ENCODE measurements at places on chromosomes 2 and 18. TPM values are rescaled to one million over a fixed set of nuclear protein-coding genes. Genes with fewer than 3 reads are reported as not detected.

DNA sequence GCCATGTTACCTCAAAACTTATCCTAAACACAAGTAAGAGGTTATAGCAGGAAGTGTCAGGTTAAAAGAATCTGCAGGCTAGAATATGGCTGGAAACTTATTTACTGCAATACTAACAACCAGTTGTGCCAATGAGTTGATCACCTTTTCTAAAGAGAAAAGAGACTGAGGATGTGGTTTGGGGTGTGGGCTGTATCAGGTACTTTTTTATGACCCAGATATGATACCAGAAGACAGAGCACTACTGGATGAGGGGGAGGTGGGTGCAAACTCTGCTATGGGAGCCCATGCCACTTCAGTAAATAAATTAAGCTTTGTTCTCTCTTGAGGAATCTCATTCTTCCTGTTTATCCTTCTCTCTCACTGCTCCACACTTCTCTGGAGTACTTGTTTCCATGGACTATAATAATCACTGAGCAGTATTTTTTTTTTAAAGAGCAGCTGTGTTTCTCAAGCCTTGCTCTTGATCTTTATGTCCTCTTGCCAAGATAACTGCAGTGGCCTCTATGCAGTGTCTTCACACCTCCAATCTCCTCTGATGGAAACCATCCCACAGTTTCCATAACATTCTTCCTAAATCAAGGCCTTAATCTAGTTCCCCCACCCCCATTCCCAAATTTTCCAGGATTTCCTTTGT is 51.2 kb upstream of the NOSTRIN start:
- DNase-seq = no peak

EVX2 gene
- total RNA-seq = not detected

FSHR gene
- total RNA-seq = not detected

CCBE1 gene
- total RNA-seq = 2.3 TPM

TCF7L1 gene
- total RNA-seq = 3.6 TPM

DNA sequence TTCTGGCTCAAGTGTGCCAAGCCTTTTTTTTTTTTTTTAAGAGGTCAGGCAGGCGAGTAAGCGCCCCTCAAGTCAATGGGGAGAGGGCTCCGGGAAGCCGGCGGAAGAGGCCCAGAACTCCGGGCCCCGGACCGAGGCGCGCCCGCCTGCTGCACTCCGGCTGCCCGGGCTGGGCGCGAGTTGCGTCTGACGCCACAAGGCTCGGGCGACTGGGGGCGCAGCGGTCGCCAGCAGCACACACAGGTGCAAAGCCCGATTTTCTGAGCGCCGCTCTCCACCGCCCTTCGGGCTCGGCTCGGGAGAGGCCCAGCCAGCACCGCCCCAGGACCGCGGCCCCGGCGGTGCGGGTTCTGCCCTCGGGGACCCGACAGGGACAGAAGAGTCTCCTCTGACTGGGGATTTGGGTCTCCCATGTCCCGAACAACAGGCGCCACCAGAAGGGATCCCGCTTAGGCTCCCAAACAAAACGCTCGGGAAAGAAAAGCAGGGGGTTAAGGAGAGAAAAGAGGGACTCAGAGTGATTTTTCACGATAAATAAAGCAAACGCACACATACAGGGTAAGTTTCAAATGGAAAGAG is 787 bp downstream of the ERBB4 start:
- no peak for DNase-seq

- DNase-seq = no peak
These were observed 33.7 kb upstream of the COL5A2 start for GRCh38 chr2:189213250-189213649.

DNA sequence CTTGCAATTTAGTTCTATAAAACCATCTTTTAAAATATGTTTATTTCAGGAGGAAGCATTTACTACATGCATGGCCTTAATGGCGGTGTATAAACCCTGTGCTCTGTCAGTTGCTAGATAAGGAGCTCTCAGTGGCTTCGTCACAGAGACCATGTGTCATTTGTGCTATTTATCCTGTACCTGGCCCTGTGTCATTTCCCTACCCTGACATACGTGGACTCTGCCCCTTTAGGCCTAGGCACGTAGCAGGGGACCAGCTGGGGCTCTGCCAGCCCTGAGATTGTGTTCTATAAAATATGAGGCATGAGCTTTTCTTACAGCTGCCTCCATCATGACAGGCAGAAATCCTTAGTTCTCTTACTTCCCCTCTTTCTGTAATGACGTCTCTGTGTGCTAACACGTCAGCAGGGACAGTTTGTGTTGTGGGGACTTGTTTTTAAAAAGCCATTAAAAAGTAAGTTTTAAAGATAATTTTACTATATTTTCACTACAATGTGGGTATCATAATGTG is 88.0 kb downstream of the ITGB1BP1 start:
- no peak for DNase-seq

- no peak for DNase-seq
These were observed 133.6 kb downstream of the KCNE4 start for GRCh38 chr2:223185638-223186037.

GRCh38 chr2:164620457-164620856 is 825 bp downstream of the GRB14 start:
- no peak for DNase-seq

- no peak for DNase-seq
These were observed 47.7 kb upstream of the EHBP1 start for GRCh38 chr2:62657783-62658182.

DNA sequence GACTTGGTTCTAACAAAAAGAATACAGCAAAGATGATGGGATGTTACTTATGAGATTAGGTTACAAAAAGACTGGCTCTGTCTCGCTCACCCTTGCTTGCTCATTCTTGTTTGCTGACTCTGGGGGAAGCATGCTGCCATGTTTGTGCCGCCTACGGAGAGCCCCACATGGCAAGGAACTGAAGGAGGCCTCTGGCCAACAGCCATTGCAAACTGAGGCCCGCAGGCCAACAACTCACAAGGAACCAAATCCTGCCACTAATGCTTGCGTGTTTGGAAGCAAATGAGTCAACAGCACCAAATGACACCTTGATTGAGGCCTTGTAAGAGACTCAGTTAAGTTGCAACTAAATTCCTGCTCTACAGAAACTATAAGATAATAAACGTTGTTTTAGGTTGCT is 297.6 kb upstream of the STON1 start:
- DNase-seq = no peak

- DNase-seq = peak; percentile 4
These were observed 95.6 kb downstream of the TWIST2 start for GRCh38 chr2:238943338-238944067.

- no peak for DNase-seq
These were observed 161.5 kb downstream of the NAPG start for GRCh38 chr18:10687161-10687925.

DNA sequence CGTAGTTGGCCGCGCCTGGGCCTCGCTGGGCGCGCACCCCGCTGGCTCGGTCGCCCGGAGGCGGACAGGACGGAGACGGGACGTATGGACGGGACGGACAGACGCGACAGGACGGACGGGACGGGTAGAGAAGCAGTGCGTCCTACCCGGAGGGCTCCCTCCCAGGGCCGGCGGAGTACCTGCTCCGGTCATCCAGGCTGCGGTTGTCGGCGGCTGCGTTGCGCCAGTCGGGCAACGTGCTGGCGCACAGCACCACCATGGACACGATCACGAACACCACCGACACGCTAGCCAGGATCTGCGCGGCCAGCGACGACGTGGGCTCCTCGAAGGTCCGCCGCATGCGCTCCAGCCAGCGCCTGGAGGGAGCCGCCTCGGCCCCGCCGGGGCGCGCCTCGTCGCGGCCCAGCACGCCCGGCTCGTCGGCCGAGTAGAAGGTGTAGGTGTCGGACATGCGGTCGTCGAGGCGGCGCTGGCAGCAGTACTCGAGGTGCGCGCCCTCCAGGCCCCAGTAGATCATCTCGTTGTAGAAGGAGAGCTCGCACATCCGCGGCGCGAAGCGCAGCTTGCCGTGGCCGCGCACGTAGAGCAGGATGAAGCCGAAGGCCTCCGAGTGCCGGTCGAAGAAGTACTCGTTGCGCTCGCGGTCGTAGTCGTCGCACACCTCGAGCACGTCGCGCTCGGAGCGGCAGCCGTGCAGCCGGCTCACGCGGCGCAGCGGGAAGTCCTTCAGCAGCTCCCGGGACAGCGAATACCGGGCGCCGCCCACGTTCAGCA is 903 bp downstream of the KCNG3 start:
- DNase-seq = no peak

GRCh38 chr2:133365117-133365516 is 203.1 kb downstream of the NCKAP5 start:
- DNase-seq = no peak

AQP12A gene
- not detected for total RNA-seq

- no peak for DNase-seq
These were observed 27.0 kb downstream of the DNMT3A start for GRCh38 chr2:25314514-25315315.

DNA sequence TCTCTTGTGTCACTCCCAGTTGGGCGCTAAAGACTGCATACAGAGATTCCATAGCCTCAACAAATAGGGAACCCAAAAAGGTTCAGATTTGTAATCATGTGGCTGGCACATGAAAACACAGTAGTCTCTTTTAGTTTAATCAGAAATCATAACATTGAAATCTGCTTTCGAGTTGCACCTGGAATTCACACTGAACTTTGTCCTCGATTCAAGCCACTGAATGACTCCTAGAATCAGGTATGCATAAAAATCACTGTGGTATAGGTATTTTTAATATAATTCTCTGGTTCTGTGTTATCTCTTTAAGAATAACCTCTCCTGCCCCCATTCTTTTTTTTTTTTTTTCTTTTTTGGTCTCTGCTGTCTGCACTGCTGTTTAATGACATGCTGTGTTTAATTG is 150.2 kb downstream of the KCNH7 start:
- DNase-seq = no peak

DNA sequence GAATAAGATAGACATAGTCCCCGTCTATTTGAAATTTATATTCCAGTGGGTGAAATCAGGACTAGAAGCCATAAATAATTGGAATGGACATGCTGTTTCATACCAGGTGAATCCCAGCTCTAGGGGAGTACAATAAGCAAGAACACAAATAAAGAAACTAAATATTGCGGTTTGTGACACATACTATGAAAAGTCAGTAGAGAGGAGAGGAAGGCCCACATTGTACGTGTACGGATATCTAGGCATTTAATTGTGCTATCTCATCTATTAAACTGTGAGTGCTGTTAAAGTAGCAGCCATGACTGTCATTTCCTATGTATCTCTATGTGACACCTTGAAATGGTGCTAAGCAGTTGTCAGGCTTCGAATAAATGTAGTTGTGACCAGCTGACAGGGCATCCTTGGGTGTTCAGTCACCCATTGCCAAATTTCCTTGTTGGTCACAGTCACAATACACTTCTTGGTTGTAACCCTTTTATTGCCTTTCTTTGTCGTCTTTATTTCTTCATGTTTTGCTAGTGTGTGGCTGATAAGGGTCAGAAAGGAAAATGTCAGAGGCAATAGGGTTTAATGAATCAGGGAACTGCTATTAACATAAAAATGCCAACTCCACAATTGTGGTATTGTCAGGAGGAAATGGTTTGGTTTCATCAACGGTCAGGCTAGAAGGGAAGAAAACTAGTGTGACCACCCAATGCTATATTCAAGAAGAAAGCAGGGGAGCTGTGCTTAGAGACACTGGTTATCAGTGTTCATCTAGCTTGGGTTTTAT is 31.5 kb downstream of the CPO start:
- DNase-seq = no peak

DNA sequence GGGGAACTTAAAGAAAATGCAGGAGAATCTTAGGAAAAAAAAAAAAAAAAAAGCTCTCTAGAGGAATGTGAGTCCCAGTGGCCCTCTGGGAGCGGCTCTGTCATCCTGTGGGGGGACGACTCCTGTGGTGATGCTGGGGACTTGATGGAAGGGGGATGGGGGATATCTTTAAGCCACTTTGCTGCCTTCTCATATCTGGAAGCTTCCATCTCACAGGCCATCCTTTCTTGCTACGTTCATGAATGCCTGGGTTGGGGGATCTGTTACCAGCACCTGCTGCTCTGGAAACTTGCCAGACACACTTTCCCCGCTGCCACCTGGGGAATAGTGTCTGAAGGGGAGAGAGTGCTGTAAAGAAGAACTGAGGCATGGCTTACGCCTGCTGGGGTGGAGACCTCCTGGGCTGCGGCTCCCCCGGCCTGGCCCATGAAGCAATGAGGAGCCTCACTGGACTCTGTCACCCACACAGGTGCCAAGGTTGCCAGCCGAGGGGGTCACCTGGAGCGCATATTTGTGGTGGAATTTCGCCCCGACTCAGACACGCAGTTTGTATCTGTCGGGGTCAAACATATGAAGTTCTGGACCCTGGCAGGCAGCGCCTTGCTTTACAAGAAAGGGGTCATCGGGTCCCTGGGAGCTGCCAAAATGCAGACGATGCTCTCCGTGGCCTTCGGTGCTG is 92.8 kb downstream of the RTN4 start:
- DNase-seq = no peak

RGPD8 gene
- total RNA-seq = 20.6 TPM

MAPK4 gene
- 4.9 TPM for total RNA-seq

DNA sequence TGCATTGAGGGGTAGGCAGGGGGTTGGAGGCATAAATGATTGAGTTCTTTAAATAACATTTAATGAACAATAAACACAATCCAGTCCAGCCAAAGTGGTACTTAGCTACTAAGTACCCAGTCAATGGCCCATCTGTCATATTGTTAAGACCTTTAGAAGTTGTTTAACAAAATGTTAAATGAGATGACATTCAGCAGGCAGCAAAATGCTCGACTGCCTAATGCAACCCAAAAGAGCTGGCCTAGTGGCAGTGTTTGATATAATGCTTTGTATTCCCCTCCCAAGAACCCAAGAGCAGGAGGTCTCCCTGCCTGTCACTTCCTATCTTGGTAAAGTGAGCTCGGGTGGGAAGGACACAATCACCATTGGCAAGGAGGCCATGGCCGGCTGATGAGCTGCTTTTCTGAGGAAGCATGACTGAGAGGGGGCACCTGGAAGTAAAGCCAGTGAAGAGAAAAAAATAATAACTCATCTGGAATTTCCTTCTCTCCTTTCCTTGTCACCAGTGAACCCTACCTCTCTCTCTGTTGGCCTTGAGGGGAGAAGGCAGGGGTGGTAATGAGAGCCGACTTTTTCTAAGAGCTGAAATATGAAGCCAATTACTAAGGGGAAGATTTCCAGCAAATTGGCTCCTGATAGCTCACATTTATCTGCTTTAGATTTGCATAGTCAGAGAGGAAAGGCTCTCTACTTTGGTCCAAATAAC is 140.6 kb downstream of the C1D start:
- no peak for DNase-seq

DNA sequence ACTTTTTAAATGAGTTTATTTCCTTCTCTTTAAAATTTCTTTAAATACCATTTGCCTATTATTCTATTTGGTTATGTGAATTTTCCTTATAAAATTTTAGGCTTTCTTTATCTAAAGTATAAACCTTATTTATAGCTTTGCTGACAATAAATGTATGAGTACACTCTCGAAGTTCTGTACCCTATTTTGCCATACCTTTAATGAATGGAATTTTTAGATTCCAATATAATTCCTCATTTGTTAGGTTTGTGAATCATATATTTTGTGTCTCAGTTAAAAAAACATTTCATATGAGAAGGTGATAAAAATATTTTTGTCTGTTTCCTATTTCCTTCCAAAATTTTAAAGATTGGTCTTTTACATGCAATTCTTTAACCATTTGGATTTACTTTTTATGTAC is 427.4 kb upstream of the SLC8A1 start:
- no peak for DNase-seq
